ENCODE measurements at places on chromosomes 3 and 15.
A peak's percentile ranks its signal among the peaks of the same experiment; 100 is the strongest.

- no peak for DNase-seq
Measured at GRCh38 chr3:187520027-187520945, 149.9 kb downstream of the SST start.

DNA sequence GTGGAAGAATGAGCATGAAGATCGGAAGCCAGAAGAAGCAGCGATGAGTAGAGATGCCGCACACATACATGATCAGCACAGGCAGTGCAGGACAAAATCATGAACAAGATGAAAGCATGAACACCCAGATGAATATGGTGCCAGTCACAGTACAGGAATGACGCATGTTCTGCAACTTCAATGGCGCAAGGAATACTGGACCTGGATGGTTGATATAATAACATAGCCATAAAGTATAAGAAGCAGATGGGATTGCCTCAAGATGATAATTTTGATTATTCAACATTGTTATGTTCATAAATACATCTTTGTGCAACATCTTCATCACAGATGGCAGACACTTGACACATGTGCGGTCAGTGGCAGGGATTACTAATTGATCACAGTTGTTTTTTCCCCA lies 59.7 kb upstream of the SLCO3A1 start:
- DNase-seq = no peak

- DNase-seq = no peak
Measured at GRCh38 chr3:38459499-38460048, 5.9 kb downstream of the ACVR2B start.

- no peak for DNase-seq
Measured at GRCh38 chr3:178343433-178344038, 192.7 kb upstream of the KCNMB2 start.

GRCh38 chr3:158685159-158685558 lies 12.7 kb upstream of the LXN start:
- no peak for DNase-seq

GRCh38 chr3:55823001-55823400 lies 335.9 kb upstream of the WNT5A start:
- no peak for DNase-seq

DNA sequence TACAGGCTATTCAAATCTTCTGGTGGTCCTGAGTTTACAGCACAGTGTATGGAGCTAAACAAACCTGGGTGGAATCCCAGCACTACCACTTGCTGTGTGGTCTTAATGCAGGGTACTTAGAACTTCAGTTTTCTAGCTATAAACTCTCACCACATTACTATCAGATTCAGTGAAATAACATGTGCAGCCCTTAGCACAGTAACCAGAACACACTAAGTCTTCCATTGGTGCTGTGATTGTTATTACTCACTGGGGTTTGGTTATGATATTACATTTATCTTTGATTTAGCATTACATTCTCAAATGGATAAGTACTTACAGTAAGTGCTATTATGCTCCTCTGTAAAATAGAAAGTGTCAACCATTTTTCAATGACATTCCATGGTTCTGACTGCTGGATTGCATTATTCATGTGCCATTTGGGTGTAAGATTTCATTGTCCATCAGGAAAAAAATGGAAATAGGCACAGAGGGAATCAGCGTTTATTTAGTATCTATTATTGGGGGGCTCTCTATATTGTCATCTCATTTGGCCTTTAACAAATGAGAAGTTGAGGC lies 81.9 kb downstream of the PDE8A start:
- DNase-seq = no peak

GRCh38 chr3:131453533-131453932 lies 49.2 kb downstream of the MRPL3 start:
- no peak for DNase-seq

GRCh38 chr3:17579289-17580031 lies 163.0 kb downstream of the TBC1D5 start:
- DNase-seq = no peak

- peak; percentile 52 for DNase-seq
Measured at GRCh38 chr15:41695750-41696436, 35.7 kb downstream of the MGA start.

- no peak for DNase-seq
Measured at GRCh38 chr3:136819731-136820679, 1.1 kb downstream of the SLC35G2 start.

GRCh38 chr3:127660621-127661251 lies 12.0 kb upstream of the ABTB1 start:
- DNase-seq = no peak

DNA sequence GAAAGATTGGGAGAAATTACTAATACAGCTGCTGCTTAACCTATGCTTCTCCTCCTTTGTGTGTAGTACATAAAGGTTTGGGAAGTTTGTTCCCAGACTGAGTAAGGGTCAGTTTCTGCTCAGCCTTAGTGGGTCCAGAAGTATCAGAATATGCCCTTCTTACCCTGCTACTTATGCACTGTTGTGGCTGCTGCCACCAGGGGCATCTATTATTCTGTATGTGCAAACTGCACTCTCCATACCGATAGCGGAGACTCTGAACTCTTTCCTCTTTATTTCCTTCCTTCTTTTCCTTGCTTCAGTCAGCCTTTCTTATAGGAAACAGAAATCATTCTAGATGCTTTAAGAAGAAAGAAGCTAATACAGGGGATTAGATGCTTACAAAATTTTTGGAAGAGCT lies 4.0 kb downstream of the NEDD4 start:
- no peak for DNase-seq

- no peak for DNase-seq
Measured at GRCh38 chr15:99958426-99959097, 225.3 kb upstream of the LYSMD4 start.

DNA sequence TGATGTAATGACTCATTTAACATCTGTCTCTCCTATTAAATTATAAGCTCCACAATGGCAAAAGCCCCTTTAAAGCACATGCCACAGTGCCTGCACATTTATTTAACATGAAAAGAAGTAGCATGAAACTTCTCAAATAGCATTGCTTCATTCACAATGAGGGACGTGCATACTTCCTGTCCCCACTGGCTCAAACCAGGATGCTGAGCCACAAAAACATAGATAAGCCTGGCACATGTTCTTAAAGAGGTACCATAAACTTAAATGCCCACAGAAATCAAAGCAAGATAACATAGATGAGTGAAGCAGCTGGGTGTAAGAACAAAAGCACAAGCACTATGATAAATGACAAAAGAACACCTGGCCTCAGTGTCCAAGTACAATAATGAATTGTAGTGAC lies 3.8 kb downstream of the TP53BP1 start:
- no peak for DNase-seq

DNA sequence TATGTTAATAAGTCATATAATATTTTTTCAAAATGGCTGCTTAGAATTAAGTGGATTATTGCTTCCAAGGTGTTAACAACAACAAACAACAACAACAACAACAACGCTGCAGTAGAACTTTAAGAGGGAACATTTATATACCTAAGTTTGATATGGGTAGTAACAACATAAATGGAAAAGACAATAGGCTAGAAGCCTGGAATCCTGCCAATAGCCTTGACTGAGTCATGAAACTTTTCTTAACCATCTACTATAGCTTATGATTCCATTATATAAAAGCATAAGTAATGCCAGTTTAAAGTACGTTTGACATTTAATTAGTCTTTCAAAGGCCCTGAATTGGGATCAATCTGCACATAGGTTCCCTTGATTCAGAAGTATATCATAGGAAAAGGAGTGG lies 31.2 kb downstream of the SATB1 start:
- no peak for DNase-seq

GRCh38 chr15:72197460-72198355 lies at the start of gene GRAMD2A:
GRAMD2A (minus strand) TSS chr15:72197787.
- no peak for DNase-seq

DNA sequence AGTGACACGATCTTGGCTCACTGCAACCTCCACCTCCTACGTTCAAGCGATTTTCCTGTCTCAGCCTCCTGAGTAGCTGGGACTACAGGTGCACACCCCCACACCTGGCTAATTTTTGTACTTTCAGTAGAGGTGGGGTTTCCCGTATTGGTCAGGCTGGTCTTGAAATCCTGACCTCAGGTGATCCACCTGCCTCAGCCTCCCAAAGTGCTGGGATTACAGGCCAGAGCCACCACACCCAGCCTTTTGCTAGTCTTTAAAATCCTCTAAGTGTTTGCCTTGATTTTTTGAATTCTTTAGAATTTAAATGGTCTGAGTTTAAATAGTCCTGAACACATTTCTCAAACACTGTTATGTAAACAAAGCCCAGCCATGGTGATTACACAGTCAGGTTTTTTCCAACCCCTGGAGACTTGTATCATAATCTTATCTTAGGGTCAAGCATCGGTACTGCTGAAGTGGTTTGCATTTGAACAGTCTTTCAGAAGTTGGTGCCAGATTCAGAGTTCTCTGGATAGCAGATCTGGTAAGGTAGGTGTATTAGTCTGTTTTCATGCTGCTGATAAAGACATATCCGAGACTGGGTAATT lies 28.2 kb upstream of the PIAS1 start:
- no peak for DNase-seq

DNA sequence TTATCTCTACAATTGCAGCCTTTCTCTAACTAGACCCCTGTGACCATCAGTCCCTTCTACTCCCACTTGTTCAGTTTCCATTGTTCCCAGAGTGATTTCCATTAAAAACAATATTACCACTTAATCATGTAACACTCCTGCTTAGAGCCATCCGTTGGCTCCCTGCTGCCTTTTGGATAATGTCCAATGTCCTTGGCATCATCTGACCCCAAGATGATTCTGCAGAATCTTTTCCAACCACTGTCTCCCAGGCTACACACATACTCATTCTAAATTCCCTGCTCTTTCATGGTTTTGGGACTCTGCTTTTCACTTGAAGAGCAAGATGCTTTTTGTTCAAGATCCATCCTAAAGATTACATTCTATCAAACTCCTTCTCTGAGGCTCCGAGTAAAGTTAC lies 7.1 kb downstream of the KCNH8 start:
- no peak for DNase-seq

DNA sequence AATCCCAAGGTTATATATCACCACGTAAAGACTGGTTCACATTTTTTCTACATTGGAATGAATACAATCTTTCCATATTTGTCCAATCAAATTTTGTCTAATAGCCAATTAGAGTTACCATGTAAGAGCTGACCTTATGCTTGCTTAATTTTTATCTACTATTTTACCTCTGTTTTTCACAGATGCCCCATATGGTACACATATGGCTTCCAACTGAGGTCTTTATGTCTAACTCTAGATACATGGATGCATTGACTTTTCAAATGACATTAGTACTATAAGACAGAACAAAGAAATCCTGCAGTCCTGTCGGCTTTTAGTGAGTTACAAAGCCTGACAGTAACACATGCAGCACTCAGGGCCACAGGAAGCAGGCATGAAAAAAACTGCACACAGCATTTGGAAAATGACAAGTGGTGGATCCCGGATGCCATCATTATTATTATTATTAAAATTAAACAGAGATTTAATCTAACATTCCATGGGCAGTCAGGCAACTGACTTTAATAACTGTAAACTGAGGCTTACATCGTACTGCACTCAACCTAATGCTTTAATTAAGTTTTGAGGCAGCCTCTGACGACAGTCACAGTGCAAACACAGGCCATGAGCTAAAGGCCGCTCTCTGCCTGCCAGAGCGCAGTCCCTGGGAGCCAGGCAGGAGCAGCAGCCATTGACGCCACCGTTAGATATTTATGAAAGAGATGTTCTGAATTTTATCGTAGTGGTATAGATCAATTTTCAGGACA lies 113.9 kb upstream of the TMCO5A start:
- no peak for DNase-seq

GRCh38 chr3:82122554-82123345 lies 361.3 kb upstream of the GBE1 start:
- no peak for DNase-seq

- no peak for DNase-seq
Measured at GRCh38 chr3:48750856-48751255, 33.8 kb upstream of the IP6K2 start.

- DNase-seq = no peak
Measured at GRCh38 chr3:122789585-122790273, 3.9 kb downstream of the HSPBAP1 start.

- no peak for DNase-seq
Measured at GRCh38 chr15:36896949-36897348, 203.4 kb downstream of the MEIS2 start.

DNA sequence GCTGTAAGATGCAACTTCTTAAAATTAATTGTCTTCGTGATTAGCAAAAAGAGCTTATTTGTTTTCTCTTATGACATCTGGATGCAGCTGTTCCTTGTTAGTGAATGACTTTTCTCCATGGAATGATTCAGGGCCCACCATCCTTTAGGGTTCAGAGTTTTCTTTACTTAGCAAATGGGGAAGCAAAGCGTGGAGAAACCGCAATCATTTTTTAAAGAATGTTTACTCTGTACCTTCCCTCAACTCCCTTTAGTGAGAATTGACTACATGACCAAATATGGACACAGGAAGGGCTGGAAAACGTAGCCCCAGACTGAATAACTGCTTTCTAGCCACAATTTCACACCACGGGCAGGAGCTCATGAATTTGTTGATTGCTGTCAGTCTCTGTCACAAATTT lies 130.1 kb downstream of the EDEM1 start:
- no peak for DNase-seq

DNA sequence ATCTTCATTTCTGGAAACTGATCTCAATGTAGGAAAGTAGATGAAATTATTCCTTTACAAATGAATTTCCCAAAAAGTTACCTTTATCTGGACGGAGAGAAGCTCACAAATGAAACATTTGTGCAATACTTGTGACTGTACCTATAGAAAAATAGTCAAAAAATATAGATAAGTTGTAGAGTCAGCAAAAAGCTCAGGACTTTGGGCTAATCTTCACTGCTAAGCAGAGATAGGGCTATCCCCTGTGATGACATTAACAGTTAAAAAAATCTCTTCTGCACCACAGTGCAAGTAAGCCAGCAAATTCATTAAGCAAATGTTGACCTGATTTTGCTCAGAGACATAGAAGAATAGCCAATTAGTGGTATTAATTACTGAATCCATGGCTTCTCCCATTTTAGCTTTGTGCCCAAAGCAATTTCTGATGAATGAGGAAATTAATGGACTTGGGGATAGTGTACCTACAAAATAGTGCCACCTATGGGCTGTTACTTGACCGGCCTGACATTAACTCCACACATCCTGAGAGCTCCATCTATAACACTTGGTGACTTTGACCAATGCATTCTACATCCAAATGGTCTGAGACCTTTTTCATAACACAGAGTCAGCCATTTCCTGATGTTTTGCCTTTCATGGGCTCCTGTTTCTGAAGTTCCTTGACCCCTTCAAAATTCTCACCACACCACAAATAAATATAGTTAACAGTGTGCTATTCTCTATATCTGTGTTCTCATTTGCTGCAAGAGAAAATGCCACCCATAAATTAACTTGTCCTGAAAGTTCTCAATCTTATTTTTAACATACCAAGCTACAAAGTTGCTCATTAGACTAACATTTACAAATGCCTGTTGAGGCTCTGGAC lies 105.0 kb downstream of the SSR3 start:
- no peak for DNase-seq

- DNase-seq = no peak
Measured at GRCh38 chr3:26104851-26105251, 315.0 kb downstream of the OXSM start.

- DNase-seq = no peak
Measured at GRCh38 chr3:184801241-184801785, 10.7 kb upstream of the VPS8 start.
